ENCODE measurements at places on chromosomes 1 and 21.

GRCh38 chr1:208013210-208013609 lies 102.3 kb upstream of the CD34 start:
- ATAC-seq, result no peak

GRCh38 chr21:42740405-42740909 lies 87.0 kb downstream of the PDE9A start:
- no peak for ATAC-seq

DNA sequence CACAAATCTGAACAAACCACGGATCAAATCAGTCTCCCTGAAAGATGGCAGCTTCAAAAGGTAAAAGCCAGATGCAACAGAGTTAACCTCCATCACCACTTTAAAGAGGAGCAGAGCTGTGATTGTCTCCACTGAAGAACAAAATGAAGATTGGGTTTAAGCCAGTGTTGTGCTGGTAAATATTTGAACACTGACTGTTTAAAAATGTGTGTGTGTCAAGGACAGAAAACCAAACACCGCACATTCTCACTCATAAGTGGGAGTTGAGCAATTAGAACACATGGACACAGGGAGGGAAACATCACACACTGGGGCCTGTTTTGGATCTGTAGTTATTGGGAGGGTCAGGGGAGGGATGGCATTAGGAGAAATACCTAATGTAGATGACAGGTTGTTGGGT lies 83.9 kb downstream of the ST6GALNAC5 start:
- peak; percentile 44 for ATAC-seq

GRCh38 chr1:3999941-4000735 lies 100.1 kb upstream of the C1orf174 start:
- ATAC-seq, result no peak

- ATAC-seq, result no peak
These were observed 5.6 kb downstream of the SLC5A9 start for GRCh38 chr1:48228156-48228555.

GRCh38 chr21:22579741-22580140 lies 1581.5 kb downstream of the NCAM2 start:
- ATAC-seq, result peak; percentile 83

GRCh38 chr1:228393268-228393701 lies 13.3 kb downstream of the TRIM11 start:
- ATAC-seq, result peak; percentile 35

- ATAC-seq, result no peak
These were observed 72.4 kb downstream of the SEC16B start for GRCh38 chr1:177897281-177897997.

DNA sequence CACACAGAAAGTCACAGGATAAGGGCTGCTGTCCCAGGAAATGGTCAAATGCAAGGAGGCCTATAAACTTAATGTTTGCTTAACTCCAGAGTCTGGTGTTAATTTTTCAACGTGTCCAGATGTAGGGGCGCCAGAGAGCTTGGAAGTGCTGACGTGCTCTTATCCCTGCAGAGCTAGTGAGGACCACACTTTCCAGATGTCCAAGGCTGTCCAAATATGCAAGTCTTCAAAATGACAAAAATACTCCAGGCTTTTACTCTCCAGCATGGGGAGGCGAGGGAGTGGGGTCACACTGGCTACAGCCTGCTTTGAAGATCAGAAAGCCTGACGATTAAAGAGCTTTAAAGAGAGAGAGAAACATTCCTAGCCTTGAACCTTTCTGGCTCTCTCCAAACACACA lies 57.6 kb downstream of the ABCA4 start:
- ATAC-seq, result no peak

DNA sequence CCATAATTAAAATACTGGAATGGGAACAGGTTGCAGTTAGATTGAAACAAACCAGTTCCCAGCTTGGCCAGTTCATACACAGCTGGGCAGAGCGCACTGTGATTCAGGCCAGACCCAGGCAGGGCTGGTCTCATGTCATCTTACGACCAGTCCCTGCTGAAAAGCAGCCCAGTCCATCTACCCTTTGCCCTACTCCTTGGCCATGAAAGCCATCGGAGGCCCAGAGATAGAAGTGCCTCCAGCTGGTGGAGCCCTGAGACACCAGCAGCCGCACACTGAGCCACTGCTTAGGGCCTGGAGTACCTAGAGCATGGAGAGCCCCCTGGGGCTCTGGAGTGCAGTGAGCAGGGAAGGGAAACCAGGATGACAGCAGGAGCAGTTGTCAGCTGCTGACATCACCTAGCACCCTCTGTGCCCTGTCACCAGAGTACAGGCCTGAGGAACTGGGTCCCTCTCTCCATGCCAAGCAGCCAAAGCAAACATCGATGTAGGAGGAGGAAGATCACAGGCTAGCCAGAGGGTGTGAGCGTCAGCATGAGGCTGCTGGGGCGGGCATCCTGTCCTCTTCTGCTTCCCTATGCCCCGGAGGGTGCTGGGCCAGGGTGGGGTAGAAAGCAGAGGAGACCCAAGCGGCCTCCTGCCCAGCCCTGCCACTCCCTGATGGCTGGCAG lies 34.2 kb upstream of the TMEM125 start:
- peak; percentile 58 for ATAC-seq

DNA sequence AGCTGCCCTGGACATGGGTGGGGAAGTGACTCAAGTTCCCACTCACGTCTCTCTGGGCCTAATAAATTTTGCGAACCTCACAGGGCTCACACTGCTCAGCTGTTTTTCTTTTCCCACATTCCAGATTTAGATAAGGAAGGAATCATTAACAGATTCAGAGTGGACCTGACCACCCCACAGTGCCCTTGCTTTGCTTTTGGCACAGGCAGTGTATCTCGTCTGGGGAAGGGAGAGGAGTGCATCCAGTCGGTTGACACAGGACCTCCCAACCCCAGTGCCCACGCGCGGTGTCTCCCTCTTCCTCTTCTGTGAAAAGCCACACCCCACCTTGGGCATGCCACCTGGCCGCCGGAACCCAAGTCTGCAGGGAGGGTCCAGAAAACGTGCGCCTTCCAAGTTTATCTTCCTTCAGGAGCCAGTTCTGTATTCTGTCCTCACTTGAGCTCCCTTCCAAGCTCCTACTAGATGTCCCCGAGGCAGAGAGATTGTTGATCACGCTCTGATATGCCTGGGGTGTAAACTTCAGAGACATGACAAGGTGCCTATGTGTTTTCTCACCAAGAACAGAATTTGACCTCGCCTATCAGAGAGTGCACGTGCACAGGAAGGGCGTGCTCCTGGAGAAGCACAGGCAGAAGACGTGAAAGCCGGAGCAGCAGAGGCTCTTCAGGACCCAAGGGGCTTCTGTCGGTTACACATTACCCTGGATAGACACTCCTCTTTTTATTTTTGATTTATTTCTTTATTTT lies 9.5 kb upstream of the SLC2A5 start:
- no peak for ATAC-seq

- ATAC-seq, result no peak
These were observed 26.7 kb downstream of the CCDC18 start for GRCh38 chr1:93207211-93207610.

DNA sequence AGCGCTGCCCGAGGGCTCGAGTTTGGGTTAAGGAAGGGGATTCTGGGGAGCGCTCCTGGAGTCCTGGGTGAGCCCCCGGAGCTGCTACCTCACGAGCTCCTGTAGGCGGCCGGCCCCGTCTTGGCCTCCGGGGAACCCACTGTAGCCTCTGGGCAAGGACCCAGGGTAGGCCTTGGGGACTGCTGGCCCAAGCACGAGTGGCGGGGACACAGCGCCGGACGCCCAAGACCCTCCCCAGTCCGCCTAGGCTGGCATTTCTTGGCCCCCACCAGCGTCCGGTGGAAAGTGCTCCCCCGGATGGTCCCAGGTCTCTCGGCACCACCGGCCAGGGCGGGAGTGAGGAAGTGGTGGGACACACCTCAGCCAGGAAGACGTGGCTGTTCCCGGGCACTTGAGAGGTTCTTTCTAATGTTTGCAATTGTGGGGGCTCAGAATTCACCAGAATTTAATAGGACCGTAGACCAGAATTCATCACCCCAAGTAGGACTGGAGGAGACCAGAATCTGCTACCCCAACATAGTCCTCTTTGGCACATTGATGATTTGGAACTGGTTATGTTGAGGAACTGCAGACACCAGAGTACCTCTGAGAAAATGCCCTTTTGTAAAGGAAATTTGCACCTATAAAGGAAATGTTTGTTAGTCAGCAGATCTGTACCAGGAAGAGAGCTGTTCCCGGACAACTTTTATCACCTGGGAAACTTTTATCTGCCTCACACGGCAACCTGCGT lies 622 bp upstream of the TMPRSS2 start:
- peak; percentile 15 for ATAC-seq

DNA sequence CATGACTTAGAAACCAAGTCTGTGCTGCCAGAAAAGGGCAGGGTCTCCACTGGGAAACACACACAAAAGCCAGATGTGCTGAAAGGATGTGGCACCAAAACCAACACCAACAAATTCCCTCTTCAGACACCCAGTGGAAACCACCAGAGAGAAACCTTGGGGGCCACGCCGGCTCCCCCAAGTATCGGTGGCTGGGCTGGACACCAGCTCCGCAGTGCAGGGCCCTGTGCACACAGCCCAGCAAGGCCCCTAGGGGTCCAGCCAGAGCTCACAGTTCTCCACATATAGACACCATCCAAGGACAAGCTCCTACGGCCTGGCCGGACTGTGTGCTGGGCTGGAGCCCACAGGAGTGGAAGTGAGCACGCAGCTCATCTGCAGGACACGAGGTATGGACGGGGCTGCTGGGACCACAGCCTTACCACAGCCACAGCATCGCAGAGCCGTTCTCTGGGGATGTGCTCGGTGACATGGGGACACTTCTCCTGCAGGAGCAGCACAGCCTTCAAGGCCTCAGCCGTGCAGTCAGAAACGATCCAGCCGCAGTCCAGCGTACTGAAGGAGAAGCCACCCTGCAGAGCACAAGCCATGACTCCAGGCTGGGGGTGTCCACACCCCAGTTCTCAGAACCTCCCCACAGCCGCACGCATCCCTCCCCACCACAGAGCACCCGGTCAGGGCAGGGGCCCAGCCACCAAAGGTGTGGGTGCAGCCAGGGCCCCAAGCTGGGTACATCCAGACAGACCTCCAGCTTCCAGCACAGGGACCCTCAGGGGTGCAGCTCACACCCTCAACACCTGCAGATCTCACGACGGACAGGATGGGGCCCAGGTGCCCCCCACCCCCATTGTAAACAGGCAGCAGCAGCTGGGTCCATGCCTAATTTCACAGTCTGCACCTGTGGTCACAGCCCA lies 21.3 kb downstream of the LSS start:
- ATAC-seq, result no peak

DNA sequence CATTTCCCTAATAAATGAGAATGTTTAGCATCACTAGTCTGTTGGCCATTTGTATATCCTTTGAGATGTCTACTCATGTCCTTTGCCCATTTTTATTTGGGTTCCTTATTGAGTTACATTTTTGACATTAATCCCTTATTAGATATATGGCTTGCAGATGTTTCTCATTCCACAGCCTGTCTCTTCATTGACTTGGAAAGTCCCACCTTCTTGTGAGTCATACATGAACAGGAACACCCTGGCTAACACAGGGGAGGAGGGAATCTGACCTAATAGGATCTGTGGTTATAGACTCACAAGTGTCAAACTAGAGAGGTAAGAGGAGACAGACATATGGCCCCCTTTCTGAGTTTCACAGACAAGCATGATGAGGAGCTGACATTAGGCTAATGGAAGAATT lies 11.5 kb downstream of the ZP4 start:
- peak; percentile 32 for ATAC-seq

DNA sequence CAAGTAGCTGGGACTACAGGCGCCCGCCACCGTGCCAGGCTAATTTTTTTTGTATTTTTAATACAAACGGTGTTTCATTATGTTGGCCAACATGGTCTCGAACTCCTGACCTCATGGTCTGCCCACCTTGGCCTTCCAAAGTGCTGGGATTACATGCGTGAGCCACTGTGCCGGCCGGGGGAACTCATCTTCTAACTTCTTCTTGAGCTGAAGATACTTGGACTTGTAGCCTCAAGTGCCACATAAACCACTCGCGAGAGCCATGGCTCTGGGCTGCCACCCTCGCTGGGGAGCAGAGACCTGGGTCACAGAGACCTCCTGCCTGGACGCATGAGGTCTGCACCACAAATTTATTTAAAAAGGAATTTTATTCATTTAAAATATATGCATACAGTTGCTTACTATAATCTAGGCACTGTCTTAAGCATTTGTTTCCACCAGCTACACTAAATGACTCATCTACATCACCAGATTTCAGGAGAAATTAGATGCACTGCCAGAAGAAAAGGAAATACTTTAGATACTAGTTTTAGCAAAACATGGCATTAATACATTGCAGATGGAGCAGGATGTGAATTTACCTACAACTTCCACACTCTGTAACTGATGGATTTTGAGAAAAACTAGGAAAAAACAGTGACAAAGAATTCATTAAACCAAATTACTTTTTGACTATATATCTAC lies 29.9 kb upstream of the PUM1 start:
- ATAC-seq, result no peak

GRCh38 chr1:55310505-55310971 lies 95.4 kb upstream of the USP24 start:
- no peak for ATAC-seq

GRCh38 chr1:18032172-18032859 lies 75.3 kb upstream of the IGSF21 start:
- no peak for ATAC-seq

GRCh38 chr1:35883635-35884101 lies 659 bp downstream of the AGO1 start:
- peak; percentile 55 for ATAC-seq

- ATAC-seq, result no peak
These were observed 1.0 kb upstream of the IER5 start for GRCh38 chr1:181087400-181087901.

- ATAC-seq, result peak; percentile 66
These were observed 41.6 kb downstream of the NSL1 start for GRCh38 chr1:212749821-212750535.

DNA sequence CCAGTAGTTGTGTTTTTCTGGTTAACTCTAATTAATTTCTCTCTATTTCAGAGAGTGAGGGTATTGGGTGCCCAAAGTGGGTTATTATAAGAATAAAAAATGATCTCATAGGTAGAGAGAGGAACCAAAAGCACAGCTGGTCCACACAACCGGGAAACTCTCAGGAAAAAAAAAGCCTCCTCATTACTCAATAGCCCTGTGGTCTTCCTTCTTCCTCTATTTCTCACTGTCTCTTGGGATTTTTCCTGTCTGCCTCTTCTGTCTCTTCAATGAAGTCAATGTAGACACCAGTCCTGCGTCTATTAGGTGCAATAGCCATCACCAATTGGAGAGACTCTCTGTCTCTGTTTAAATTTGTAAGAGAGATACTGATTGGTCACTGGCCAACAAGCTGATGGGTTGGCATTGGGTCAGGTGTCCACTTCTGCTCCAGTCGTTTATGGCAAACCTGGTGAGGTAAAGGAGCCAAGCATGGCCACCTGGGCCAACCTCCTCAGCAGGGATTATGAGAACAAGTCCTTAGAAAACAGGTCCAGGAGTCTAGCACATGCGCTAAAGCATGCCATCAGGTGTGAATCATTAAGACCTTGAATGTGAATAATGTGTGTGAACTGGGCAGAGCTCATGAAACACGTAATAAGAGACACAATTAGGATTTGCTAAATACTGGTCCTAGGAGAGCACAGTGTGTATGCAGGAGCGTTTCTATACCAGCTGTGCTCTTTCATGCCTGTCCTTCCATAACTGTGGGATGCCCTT lies 443.0 kb upstream of the RUNX1 start:
- no peak for ATAC-seq
